ENCODE measurements at places on chromosomes 6 and 20. TPM values are rescaled to one million over a fixed set of nuclear protein-coding genes. Genes with fewer than 3 reads are reported as not detected.

CLVS2 gene
- 0.41 TPM for total RNA-seq

- no peaks in the 10 kb centered on the region for H3K4me1 ChIP-seq
- no peak overlapping the region for H3K27ac ChIP-seq
- H3K27me3 ChIP-seq = no peaks in the 10 kb centered on the region
- DNase-seq = no peak
- no peaks in the 10 kb centered on the region for H3K36me3 ChIP-seq
Measured at GRCh38 chr6:68951270-68951669, 316.2 kb downstream of the ADGRB3 start.

CGA gene
- not detected for total RNA-seq

DNA sequence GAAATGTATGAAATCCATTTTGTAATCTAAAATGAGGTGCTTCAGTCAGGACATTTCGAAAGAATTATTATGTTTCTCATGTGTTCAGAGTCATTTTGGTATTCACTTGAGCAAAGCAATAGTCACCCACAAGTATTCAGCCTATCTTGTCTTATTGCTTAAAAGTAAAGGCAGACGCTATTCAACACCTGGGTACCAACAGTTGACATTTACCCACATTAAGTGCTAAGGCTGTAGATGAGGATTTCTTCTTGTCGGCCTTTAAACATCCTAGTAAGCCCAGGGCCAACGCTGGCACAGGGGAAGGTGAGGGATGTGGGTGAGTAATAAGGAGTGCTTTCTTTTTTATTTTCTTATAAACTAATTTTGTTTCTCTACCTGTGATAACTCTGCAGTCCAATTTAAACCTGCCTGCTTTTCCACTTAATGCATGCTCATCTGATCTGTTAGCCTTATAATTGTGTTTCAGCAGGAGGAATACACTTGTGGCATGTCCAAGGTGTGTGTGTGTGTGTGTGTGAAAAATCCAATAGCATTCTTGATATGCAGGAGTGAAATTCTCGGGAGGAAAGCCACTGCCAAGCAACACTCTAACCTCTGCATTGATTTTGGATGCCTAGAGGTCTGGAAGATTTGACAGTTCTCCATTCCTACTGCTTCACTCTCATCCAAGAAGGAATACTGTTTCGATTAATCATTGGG lies 252.0 kb downstream of the SOX4 start:
- no peak for DNase-seq
- H3K27me3 ChIP-seq = no peaks in the 10 kb centered on the region

GRCh38 chr20:3374296-3374695 lies 33.2 kb downstream of the DNAAF9 start:
- H3K27ac ChIP-seq = no peak overlapping the region
- H3K27me3 ChIP-seq = no peaks in the 10 kb centered on the region
- DNase-seq = no peak
- no peaks in the 10 kb centered on the region for H3K4me1 ChIP-seq
- no peaks in the 10 kb centered on the region for H3K36me3 ChIP-seq
- H3K4me3 ChIP-seq = no peak overlapping the region

AVP gene
- not detected for total RNA-seq

POM121L2 gene
- not detected for total RNA-seq

DNA sequence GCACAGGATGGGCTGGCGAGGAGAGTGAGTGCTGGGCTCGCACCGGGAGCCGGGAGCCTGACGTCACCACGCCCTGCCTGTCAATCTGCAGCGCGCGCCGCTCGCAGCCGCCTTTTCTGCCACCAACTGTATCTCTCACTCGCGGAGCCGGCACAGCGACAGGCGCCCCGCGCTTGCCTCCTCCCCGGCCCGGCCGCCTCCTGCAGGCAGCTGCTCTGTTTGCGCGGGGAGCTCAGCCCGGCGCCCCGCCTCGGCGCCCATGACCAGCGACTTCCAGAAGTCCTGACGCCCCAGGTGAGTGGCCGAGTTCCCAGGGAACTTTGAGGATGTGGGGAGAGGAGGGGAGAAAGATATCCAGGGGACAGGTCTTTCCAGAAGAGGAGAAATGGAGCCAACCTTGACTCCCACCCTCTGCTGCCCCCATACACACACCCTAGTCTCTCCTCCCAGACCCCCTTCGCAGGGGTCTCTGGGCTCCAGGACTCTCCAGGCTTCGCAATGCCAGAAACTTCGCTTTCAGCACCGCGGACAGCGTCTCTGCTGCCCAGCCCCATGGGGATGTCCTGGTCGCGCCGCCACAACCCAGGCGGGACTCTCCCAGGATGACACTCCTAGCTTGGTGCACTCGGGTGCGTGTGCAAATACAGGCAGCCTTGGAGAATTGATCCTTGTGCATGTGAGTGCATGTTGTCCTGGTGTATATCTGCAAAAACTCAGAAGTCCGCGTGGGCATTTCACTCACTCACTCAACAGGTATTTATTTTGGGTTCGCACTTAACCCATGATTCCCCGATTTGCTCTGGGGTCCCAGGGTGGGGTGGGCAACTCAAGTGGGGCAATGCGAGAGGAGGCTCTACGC lies at the start of gene GPR6:
TSS of gene GPR6 (plus strand) at position 138 of the 859 bp plus-strand sequence. CDS start 802 bp downstream, outside the sequence.
- peaks cover 51% of the 10 kb centered on the region for H3K27me3 ChIP-seq
- H3K4me3 ChIP-seq = no peak within 1 kb of the TSS
- H3K36me3 ChIP-seq = no peaks in the 10 kb centered on the region
- no peaks in the 10 kb centered on the region for H3K4me1 ChIP-seq

DNA sequence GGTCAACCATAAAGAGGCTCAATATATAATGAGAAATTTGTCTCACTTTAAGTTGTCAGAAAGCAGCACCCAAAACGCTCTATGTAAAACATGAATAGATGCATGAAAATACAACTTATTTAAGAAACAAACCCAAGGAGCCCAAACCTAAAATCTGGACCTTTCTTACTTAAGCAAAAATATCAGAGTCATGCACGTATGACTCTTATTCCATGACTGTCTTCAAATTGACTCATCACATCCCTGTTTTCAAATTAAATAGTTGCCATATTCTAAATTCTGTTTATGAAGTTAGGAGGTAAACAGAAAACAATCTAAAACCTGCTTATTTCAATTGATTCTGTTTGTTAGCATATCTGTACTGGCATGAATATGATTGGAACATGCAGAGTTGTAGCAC lies 42.1 kb downstream of the ANKRD6 start:
- peaks cover 15% of the 10 kb centered on the region for H3K4me1 ChIP-seq
- no peak overlapping the region for H3K27ac ChIP-seq
- no peaks in the 10 kb centered on the region for H3K36me3 ChIP-seq
- no peaks in the 10 kb centered on the region for H3K27me3 ChIP-seq
- no peak for DNase-seq
- no peak overlapping the region for H3K4me3 ChIP-seq

GRCh38 chr6:79208816-79209215 lies 25.7 kb downstream of the HMGN3 start:
- no peak for DNase-seq
- no peak overlapping the region for H3K27ac ChIP-seq
- no peak overlapping the region for H3K4me3 ChIP-seq

- peaks cover 13% of the 10 kb centered on the region for H3K4me1 ChIP-seq
- no peak overlapping the region for H3K4me3 ChIP-seq
- H3K27me3 ChIP-seq = peaks cover 11% of the 10 kb centered on the region
- peak overlapping the region; percentile 29 for H3K27ac ChIP-seq
- H3K36me3 ChIP-seq = no peaks in the 10 kb centered on the region
- DNase-seq = peak; percentile 59
Measured at GRCh38 chr6:170024940-170025339, 265.9 kb downstream of the DLL1 start.

PCMT1 gene
- 97.3 TPM for total RNA-seq

KHDC1 gene
- total RNA-seq = not detected

PRICKLE4 gene
- total RNA-seq = 29.3 TPM

DNA sequence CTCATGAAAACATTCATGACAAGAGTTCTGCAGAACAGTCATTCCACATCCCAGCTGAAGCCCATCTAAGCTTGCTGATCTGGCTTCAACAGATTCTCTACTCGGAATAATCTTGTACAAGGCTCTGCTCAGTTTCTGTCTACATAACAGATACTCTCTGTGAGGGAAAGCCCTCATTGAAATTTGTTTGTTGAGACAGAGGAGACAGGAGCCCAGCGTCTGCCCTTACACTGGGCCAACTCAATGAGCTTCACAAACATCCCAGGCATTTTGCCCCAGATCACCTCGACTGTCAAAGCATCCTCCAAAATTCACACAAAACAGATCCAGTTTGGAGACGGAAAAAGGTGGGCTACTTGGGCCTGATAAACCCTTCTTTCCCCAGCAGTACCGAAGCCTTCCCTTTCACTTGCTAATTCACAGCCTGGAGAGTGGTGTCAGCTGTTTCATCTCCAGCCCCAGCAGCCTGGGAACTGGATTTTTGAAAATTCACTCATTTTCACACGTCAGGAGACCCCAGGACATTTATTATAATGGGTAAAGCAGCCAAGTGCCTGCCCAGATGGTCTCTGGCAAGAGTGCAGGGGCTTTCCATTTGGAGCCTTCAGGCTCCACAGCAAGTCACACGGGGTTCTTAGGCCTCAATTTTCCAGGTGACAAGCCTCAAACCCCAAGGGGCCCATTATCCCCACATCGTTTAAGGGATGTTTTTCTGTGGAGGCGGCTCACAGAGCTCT lies 7.3 kb downstream of the CCDC167 start:
- no peaks in the 10 kb centered on the region for H3K4me1 ChIP-seq
- H3K36me3 ChIP-seq = no peaks in the 10 kb centered on the region
- no peaks in the 10 kb centered on the region for H3K27me3 ChIP-seq
- no peak overlapping the region for H3K4me3 ChIP-seq
- DNase-seq = no peak
